Bladder microvascular endothelial cell (primary cell): ENCODE measurements at places on chromosomes 1 and 21. TPM values are rescaled to one million over a fixed set of nuclear protein-coding genes. Genes with fewer than 3 reads are reported as not detected.

Gene DNM3
- total RNA-seq = 3.1 and 4.2 TPM in 2 replicates

Gene REN
- under 0.01 and 0.19 TPM in 2 replicates for total RNA-seq

Gene SPRR1B
- total RNA-seq = not detected in 2 replicates

Gene KRTAP19-3
- total RNA-seq = not detected in 2 replicates

Gene LAMC2
- total RNA-seq = 19.4 and 71.0 TPM in 2 replicates

Gene CR1L
- total RNA-seq = not detected in 2 replicates

Gene LCE1D
- not detected in 2 replicates for total RNA-seq

Gene CD1C
- total RNA-seq = not detected in 2 replicates

Gene PAPPA2
- total RNA-seq = 0.16 and 0.31 TPM in 2 replicates

Gene SAMD11
- not detected in 2 replicates for total RNA-seq

Gene OR14A16
- total RNA-seq = not detected in 2 replicates

Gene CD1E
- total RNA-seq = not detected in 2 replicates

Gene RHBDL2
- 0.16 and 0.63 TPM in 2 replicates for total RNA-seq

Gene TNFRSF4
- total RNA-seq = 2.1 and 7.7 TPM in 2 replicates
